ENCODE measurements at places on chromosomes 1 and 21.

DNA sequence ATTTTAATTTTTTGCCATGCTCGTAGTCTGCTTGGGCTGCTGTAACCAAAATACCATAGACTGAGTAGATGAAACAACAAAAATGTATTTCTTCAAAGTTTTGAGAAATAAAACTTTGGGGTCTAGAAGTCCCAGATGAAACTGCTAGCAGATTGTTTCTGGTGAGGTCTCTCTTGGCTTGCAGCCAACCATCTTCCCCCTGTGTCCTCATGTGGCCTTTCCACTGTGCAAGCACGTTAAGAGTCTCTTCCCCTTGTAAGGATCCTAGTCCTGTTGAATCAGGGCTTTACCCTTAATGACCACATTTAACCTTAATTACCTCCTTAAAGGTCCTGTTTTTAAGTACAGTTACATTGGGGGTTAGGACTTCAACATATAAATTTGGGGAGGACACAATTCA lies 86.6 kb downstream of the PTBP2 start:
- no peak for DNase-seq

DNA sequence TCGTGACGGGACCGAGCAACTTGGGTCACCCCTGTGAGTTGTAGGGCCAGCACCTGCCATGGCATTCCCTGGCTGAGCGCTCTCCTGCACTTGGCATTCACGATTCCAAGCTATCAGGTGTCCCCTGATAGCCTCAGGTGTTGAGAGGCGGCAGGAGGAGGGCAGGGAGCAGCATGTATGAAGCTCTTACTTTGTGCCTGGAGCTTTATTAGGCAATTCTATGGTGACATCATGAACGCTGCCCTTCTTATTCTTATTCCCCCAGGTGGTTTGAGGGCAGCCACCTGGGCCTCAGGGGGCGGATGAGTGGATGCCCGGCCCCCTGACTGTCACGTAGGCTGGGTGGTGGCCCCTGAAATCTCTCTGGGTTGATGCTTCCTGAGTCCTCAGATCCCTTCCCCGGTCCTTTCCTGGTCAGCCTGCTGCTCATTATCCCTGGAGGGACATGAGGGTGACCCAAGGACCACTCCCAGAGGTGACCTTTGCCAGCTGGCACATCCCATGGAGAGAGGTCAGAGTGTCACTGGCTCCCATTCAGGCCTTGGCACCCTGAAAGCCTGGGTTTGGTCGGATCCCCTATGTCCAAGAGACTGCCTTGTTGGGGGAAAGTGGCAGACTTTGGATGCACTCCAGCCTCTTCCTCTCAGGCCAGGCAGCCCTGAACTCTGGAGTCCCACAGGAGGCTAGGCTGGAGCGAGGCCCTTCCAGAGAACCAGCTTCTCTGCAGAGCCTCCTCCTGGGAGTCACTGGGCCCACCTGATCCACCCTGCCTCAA lies 51.9 kb downstream of the SPSB1 start:
- DNase-seq: no peak

- no peak for DNase-seq
Measured at GRCh38 chr1:229689904-229690303, 63.9 kb downstream of the URB2 start.

DNA sequence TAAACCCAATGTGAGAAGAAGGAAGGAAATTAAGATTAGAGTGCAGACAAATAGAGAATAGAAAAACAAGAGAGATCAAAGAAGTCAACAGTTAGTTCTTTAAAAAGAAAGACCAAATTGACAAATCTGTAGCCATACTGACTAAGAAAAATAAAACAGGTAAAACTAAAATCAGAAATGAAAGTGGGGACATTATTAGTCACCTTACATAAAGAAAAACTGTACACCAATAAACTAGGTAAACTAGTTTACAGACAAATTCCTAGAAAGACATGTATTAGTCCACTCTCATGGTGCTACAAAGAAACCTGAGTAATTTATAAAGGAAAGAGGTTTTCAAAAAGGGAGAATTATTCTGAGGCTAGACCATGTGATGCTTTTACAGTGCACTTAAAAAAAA lies 22.3 kb downstream of the BLZF1 start:
- DNase-seq: no peak

DNA sequence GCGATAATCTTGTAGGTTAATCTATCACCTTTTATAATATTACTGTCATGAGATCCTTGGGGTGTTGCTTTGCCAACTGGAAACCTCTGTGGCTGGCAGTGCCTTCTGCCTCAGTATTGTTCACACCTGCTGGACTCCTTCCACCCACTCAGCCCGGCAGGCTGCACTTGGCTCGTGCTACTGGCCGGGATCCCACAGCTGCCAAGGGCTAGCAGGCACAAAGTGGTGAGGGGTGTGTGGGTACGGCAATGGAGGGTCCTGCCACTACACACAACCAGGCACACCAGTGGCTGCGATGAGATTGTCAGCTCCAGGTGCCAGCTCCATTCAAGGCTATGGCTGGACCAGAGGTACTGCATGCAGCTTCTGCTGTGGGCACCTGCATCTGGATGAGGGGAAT lies 191.2 kb upstream of the LYPLAL1 start:
- no peak for DNase-seq

DNA sequence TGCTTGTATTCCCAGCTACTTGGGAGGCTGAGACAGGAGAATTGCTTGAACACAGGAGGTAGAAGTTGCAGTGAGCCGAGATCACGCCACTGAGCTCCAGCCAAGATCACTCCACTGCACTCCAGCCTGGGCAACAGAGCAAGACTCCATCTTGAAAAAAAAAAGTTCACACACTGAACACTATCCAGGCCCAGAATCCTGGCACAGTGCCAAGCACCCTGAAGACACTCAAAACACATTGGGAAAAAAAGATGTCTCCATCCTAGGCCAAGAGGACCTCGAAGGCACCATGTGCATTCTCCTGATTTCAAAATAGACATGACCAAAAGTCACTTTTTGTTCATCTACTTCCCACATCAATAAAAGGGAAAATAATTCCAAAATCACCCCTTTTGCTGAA lies 38.7 kb downstream of the SLC9A1 start:
- DNase-seq: no peak

- DNase-seq: no peak
Measured at GRCh38 chr1:152166966-152167365, 7.9 kb upstream of the RPTN start.

- DNase-seq: no peak
Measured at GRCh38 chr1:226716577-226716976, 22.5 kb downstream of the ITPKB start.

DNA sequence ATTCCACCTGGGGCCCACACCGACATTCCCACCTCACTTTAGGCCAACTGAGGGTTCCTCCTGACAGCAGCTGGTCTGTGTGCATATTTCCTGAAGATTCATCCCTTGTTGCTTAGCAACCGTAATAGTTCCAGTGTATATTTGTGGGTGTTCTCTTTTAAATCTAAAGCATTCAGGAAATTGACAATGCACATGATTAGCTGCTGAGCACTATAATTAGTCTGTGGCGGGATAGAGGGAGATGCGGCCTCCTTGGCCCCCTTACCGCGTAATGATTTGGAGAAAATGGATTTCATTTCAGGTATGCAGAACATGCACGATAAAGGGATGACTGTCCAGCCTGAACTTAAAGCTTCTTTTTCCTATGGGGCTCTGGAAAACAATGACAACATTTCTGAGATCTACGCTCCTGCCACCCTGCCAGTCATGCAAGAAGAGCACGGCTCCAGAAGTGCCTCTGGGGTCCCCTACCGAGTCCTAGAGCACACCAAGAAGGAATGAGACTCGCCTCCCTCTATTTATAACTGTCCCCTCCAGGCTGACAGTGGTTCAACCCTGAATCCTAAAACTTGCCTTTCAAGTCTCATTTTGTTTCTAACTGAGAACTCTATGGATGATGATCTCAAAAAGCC lies 33.8 kb upstream of the RCAN3 start:
- DNase-seq: no peak

DNA sequence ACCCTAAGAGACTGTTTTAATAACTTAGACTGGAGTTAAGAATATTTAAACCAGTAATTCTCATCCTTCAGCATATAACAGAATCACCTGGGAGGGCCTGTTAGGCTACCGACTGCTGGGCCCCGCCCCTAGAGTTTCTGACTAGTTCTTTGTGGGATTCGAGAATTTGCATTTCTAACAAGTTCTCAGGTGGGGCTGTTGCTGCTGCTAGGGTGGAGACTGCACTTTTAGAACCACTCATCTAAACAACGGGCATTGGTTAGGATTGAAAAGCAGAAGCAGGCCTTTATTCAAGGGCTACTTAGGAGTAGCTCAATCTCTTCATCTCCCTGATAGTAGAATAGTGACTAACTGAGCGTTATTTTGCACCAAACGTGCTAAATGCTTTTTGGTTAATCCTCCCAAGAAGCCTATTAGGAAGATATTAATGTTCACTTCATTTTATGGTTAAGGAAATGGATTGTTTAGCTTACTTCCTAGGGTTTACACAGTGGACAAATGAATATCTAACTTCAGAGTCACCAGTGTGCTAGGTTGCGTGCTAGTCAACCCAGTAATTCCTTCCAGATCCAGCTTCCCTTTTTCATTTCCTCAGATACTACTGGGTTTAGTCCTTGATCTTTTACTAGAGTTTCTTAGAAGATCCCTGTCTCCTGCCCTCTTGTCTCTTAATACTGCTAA lies 31.1 kb upstream of the UAP1 start:
- no peak for DNase-seq

DNA sequence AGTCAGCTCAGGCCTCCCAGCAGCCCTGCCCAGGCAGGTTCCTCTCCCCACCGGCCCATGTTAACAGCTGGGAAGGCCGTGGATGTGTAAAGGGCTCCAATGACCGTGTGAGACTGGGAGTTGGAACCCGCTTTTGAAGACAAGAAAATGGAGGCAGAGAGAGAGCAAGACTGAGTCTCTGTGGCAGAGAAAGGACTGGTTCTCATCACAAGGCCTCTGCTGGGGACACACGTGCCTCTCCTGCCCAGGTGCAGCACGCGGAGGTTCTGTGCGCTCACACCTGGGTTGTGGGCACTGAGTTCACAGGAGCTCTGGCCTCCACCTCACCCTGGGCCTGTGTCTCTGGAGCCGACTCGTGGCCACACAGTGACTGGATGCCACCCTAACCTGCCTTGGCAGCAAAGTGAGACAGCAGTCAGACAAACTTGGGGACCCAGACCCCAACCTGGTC lies 27.0 kb downstream of the RUNX3 start:
- DNase-seq: peak; percentile 22

- no peak for DNase-seq
Measured at GRCh38 chr1:186519982-186520381, 59.1 kb upstream of the PDC start.

DNA sequence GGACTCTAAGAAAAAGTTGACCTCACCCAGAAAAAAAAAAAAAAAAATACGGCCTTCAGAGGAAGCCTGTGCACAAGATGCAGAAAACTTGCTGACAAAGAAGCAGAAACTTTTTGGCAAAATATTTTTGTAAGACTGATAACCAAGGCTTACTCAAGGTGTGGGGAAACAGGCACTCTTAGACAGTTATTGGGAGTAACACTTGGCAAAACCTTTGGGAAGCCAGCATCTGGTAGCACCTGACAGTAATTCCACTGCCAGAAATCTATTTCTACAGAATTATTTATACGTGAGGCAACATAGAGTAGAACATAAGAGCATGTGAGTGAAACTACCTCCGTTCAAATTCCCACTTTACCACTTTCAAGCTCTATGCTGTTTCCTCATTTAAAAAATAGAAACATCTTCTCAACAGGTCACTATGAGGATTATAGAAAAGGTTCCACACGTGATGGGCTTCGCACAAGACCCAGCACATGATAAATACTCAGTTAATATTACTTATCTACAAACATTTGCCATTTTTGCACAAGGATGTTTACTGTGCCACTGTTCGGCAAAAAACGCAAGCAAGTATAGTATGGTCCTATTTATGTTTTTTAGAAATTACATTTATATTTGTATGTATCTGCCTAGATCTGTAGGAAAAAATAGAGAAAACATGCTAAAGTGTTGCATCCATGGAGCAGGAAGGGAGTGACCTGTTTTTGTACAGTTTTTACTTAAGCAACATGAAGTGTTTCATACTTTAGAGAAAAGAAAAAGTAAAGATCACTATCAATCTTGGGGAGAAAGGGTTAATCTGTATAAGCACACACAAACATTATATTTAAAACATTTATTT lies 22.2 kb downstream of the MRPL39 start:
- no peak for DNase-seq

GRCh38 chr1:30250984-30251850 lies 472.2 kb downstream of the MATN1 start:
- no peak for DNase-seq

DNA sequence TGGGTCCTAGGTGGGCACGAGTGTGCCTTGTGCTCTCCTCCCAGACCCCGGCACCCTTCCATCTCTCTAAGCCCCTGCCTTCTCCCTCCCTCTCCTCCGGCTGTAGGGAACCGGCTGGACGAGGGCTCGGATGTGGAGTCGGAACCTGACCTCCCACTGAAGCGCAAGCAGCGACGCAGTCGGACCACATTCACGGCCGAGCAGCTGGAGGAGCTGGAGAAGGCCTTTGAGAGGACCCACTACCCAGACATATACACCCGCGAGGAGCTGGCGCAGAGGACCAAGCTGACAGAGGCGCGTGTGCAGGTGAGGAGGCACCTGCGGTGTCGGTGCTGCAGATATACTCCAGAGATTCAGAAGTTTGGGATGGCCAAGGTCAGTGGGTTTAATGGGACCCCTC lies 61.0 kb downstream of the PAX7 start:
- DNase-seq: no peak

DNA sequence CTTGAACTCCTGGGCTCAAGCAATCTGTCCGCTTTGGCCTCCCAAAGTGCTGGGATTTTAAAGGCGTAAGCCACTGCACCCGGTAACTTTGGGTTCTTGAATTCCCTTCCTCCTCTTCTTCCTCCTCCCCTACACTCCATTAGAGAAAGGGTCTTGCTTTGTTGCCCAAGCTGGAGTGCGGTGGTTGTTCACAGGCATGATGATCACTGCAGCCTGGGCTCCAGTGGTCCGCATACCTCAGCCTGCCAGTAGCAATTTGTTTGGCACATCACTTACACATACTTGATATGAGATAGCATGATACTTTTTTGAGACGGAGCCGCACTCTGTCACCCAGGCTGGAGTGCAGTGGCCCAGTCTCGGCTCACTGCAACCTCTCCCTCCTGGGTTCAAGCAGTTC lies 2.2 kb downstream of the DEGS1 start:
- no peak for DNase-seq

- DNase-seq: peak; percentile 66
Measured at GRCh38 chr1:44714944-44715571, 15.9 kb downstream of the RNU5D-1 start.

- DNase-seq: no peak
Measured at GRCh38 chr1:29520571-29521437, 284.5 kb downstream of the PTPRU start.

DNA sequence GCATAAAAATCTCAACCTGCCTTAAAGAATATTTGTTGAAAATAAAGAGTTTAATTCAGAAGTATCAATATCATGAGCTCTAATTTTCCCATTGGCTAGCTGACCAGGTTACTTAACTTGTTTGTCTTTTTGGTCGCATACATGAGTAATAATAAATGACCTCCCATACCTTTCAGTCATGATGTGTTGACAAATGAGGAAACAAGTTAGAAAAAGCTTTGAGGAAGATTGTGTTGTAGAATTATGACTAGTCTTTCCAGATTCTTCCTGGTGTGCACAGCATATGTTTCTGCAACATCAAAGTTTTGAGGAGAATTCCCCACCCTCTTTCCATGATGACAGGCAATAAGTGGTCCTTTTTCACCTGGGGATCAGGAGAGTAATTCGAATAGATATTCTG lies 17.6 kb upstream of the PAPPA2 start:
- no peak for DNase-seq
